NCI-H345 (cell line): ENCODE measurements at places on chromosomes 16 and 17.
A peak's percentile ranks its signal among the peaks of the same experiment; 100 is the strongest.

DNA sequence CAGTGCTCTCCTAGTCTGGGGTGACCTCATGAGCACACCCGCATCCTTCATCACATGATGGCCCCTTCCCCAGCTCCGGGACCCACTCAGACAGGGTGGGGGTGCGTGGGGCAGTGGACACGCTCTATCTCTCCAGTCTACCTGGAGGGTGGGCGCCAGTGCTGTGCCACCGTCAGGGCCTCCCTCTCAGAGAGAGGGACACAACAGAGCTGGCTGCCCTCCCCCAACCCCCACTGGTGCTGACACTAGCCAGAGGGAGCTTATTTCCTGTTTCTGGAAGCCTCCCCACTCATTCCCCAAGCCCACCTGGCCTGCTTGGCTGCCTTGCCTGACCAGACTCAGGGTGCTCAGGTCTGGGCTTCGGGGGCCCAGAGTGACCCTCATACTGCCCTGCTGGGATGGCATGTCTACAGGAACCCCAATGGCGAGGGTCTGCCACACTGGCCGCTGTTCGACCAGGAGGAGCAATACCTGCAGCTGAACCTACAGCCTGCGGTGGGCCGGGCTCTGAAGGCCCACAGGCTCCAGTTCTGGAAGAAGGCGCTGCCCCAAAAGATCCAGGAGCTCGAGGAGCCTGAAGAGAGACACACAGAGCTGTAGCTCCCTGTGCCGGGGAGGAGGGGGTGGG is 8.2 kb downstream of the CES2 start:
- DNase-seq, result no peak

DNA sequence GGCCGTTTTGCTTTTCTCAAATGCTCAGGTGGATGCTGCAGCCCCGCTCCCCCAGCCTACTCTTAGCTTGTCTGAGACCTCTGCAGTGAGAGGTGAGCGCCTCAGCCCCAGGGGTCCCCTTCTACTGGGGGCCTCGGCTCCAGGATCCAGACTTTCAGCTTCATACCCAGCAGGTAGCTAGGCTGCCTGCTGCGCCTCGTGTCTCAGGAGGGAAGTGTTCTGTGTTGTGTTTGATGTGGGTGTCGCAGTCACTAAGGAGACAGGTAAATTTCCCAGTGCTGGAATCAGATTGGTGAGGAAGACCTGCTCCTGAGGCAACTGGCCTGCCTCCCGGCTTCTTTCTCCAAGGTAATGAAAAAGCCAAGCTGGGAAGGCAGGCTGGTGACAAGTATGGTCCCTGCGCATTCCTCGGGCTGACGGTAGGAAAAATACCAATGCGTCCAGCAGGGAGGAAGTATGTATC is 604.0 kb upstream of the SALL1 start:
- no peak for DNase-seq

- no peak for DNase-seq
Observed at GRCh38 chr16:88531931-88532433, 38.2 kb upstream of the ZC3H18 start.

GRCh38 chr16:65510850-65511249 is 389.0 kb upstream of the CDH11 start:
- no peak for DNase-seq

DNA sequence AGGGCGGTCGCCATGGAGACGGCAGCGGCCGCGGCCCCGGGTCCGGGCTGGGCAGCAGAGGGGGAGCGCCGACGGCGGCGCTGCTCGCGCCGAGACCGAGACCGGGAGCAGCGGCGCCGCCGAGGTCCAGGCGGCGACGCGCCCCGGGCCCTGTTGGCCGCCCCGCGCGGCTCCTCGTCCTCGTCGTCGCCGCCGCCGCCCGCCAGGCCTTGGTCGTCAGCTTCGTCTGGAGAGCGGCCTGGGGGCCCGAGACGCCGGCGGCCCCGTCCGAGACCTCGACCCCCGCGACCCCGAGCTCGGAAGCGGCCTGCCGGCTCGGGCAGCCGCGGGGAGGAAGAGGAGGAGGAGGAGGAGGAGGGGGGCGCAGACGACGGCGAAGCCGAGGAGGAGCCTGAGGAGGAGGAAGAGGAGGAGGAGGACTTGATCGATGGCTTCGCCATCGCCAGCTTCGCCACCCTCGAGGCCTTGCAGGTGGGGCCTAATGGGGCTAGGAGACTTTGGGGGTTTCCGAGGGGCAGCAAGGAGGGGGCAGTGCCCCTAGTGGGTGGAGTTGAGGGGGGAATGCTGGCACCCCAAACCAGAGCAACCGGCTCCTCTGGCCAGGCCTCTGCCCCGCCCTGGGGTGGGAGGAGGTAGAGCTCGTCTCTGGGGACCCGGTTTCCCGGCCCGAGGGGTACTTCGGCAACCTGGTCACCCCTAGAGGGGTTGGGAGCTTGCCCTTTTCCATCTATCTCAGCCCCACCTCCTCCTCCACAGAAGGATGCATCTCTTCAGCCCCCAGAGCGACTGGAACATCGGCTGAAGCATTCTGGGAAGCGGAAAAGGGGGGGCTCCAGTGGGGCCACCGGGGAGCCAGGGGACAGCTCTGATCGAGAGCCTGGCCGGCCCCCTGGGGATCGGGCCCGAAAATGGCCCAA is 1.5 kb downstream of the FBRS start:
- DNase-seq, result no peak

DNA sequence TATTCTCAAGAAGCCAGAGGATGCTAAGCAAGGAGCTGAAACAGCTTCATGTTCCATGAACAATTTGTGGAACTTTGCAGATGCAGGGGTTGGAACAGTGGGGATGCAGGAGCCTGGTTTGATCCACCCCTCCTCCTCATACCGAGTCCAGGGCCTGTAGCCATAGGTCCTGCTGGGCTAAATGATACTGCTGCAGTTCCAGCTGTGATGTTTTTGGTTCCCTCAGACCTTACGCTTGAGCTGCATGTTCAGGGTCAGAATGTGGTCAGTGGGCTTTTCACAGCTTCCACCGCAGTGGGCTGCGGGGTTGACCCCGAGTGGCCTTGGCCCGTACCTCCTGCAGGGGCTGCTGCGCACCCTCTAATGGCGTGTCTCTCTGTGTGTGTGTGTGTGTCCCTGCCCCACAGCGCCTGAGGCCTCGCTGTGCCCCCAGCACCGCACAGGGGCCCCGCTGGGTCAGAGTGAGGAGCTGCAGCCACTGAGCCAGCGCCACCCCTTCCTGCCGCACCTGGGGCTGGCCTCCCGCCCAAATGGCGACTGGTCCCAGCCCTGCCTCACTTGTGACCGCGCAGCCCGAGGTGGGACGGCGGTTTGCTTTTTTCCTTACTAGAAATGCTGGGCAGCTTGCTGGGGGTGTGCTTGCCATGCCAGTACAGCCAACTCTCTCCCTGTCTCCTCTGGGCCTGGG is 48.2 kb downstream of the EPN2 start:
- no peak for DNase-seq

DNA sequence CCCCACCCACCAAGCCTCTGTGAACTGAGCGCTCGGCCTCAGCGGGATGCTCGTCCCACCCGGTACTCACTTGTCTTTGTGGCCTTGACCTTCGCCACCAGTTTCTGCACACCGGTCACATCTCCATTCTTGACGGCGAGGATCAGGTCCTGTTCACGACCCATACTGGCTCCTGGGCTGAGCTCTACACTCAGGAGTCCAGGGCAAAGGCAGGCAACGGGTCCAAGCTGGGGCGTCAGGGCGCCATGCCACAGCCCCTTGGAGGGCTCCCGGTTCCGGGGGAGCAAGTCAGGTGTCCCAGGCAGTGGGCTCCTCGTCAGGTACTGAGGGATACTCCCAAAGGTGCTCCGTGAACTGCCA is 1.7 kb downstream of the CASKIN2 start:
- no peak for DNase-seq

DNA sequence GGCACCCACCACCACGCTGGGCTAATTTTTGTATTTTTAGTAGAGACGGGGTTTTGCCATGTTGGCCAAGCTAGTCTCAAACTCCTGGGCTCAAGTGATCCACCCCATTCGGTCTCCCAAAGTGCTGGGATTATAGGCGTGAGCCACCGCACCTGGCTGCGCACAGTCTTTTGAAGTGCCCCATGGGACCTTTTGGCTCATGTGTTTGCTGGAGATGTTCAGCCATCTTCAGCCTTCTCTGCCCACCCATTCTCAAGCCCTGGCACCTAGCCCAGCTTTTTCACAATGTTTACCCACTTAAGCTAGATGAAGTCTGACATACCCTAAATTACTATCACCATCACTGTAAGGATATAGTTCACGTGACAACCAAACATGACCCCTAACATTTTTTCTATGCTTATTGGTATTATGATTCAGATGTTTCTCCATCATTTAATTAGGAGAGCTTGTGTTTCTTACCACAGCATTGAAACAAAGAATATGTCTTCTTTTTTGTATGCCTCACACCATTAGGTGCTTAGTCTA is 32.3 kb downstream of the PECAM1 start:
- DNase-seq, result peak; percentile 97

GRCh38 chr17:32541640-32542039 is 54.8 kb downstream of the CDK5R1 start:
- no peak for DNase-seq

- DNase-seq, result peak; percentile 67
Observed at GRCh38 chr17:63041722-63042121, 75.7 kb downstream of the TANC2 start.

DNA sequence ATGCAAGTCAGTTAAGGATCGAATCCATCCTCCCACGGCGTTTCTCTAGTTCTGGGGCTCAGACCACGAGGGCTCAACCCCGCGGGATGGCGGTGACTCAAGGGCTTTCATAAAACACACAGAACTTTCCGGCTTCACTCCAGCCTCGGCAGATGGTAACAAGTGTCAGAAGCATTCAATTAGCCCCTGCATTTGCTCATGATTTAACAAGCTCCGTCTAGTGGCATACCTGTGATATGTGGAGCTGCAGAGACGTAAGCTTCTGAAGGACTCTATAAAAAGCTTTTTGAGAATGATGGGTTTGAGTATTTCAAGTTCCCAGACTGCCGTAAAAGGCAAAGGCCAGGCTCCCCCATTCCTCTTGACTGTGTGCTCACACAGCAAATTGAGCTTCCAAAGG is 91.3 kb upstream of the SEC14L1 start:
- DNase-seq, result peak; percentile 34

DNA sequence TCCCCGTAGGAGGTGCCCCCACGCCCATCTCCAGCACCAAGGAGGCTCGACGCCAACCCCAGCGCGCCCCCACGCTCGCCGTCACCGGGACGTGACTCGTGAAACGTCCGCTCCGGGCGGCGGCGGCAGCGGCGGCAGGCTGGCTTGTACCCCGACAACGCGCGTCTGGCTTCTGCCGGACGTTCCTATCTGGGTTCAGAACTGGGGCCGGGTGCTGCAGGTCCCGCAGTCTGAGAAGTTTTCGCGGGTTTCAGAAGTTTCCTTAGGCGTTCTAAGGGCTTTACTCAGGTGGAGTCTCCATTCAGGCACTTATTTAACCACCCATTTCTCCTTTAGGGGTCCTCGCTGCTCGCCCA is 672 bp upstream of the ALKBH5 start:
- DNase-seq, result peak; percentile 59

DNA sequence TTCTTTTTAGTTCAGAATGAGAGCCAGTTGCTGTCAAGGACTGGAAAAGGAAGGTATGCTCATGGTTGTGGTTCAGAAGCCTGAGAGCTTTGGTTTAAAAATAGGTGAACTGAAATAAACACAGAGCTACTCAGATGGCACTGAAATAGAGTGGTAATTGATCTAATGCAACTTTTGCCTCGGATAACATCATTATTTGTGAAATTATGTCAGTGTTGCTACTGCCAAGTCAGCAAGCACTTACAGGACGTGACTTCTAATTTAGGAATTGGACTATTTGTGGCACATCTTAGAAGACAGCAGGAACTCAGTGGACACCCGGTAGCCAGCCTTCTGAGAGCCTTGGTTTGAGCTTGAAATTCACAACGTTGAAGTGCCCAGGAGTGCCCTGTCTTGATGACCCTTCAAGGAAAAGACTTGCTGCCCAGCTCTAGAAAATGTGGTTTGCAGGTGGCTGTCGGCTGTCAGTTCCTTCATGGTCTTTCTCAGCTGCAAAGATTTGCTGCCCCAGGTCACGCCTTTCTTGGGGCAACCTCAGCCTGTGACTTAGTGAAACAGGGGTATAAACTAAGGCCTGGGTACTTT is 42.0 kb upstream of the XYLT1 start:
- no peak for DNase-seq

DNA sequence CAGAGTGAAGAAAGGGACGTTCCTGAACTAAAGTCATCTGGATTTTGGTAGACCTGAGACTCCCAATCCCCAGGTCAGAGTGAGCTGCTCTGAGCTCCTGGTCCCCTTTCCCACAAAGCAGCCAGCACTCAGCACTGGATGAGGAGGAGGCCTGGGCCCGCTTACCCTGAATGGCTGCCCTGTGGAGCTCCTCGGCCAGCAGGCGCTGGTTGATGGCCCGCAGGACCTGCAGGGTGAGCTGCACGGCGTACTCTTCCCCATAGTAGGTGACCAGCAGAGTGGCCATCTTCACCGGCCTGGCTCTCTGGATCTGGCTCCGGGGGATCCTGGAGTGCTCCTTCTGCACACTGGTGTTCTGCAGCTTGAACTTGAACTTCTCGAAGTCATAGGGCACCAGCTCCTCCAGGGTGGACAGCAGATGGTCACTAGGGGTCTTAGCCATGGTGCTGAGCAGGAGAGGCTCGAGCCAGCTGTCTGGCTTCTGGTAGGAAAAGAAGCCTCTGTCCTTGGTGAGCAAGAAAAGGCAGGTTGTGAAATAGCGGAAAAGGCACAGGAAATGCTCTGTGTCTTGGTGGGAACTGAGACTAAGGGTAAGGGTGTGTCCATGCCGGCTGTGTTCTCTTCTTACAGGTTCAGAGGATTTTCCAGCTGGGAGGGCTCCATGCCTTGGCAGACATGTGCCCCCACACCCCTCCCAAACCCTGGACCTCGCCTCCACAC is at the start of gene MEFV:
Gene MEFV (minus strand): TSS at position 488 of the 720 bp plus-strand sequence. CDS start 46 bp downstream, at position 442.
- DNase-seq, result no peak

- DNase-seq, result no peak
Observed at GRCh38 chr16:75111961-75112733, 4.4 kb downstream of the LDHD start.

GRCh38 chr17:38750312-38751121 is 2.0 kb upstream of the PSMB3 start:
- DNase-seq, result peak; percentile 71

- no peak for DNase-seq
Observed at GRCh38 chr17:65017207-65017774, 39.2 kb downstream of the GNA13 start.

- no peak for DNase-seq
Observed at GRCh38 chr17:61389670-61390478, 9.8 kb upstream of the TBX2 start.

GRCh38 chr16:20818929-20819585 is 12.7 kb downstream of the REXO5 start:
- no peak for DNase-seq
